Sigmoid colon (tissue), 7 donors: ENCODE measurements at places on chromosomes 16 and 17. TPM values are rescaled to one million over a fixed set of nuclear protein-coding genes. Genes with fewer than 3 reads are reported as not detected.
A peak's percentile ranks its signal among the peaks of the same experiment; 100 is the strongest.

Gene CCDC154
- 0.55 TPM for total RNA-seq

Gene SLC13A2
- not detected for total RNA-seq

DNA sequence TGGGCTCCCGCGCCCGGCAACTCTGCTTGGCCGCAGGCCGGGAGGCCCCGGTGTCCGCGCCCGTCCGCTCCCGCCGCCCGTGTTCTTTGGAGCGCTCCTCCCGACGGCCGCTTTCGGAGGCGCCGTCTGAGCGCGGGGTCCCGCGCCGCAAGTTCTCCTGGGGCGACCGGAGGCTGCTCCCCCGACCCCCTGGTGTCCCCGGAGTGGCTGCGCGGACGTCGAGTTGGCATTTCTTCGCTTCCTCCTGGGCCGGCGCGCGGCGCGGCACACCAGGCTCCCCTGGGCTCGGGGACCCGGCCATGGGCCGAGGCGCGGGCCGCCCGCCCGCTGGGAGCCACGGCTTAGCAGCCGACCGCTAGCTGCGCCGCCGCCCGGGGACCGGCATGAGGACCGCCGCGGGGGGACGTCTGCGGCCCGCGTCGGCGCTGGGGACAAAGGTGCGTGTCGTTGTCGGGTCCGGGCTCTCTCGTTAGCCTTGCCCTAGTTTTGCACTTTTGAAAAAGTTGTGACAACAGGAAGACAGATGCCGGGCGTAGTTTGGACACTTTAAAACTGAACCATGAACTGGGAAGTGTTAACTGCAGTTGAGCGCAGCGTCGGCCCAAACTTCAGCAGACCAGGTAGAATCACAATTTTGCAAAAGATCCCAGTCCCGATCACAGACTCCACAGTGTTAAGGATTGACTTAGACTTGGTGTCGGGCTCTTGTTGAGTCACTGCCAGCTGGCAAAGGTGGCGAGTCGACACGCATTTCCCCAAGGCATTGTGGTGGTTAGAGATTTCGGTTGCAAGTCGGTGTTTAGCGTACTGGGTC is 700 bp downstream of the UBN1 start:
- peak overlapping the region; percentile 99 for H3K27ac ChIP-seq
- no peaks in the 10 kb centered on the region for H3K27me3 ChIP-seq
- H3K36me3 ChIP-seq, result peaks cover 28% of the 10 kb centered on the region
- peak overlapping the region; percentile 94 for H3K4me3 ChIP-seq
- peak; percentile 81 for DNase-seq

Gene GRB2
- 87.5 TPM for total RNA-seq

GRCh38 chr17:49986396-49987289 is 8.4 kb downstream of the DLX3 start:
- H3K27me3 ChIP-seq, result peaks cover 43% of the 10 kb centered on the region
- no peaks in the 10 kb centered on the region for H3K36me3 ChIP-seq
- H3K4me1 ChIP-seq, result peaks cover 9% of the 10 kb centered on the region
- no peak overlapping the region for H3K4me3 ChIP-seq
- peak; percentile 38 for DNase-seq

DNA sequence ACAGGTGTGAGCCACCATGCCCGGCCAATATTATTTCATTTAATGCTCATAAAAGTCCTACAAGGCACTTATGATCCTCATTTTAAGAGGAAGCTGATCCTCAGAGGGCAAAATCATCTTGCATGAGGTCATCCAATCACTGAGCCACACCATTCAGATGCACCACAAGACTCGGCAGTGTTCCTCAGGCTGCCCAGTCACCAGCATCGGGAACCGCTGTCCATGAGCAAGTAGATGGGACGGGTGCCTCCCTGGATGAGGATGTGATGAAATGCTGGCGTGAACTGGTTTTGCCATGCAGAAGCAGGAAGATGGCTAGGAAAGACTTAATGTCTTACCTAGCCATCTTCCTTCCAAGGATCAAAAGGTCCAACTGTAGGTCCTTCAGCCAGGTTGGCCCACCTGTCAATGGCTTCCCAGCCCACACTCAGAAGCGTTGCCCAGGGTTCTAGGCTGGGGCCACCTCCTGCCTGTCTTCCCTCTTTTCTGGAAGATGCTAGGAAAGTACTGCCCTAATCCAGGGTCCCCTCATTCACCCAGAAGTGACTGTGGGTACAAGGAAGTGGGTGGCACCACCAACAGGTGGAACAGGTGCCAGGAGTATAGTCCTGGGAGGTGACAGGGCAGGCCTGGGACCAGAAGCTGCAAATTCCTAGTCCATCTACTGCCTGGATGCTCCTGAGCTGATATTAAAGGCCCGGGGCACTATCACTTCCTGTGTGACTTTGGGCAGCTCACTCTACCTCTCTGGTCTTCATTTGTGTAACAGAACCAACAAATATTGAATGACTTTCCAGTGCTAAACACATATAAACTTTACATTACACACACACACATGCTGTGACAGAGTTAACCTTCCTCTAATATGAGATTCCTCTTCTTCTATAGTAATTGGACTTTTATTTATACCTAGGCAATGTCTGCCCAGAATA is 32.2 kb upstream of the CRYBA1 start:
- no peaks in the 10 kb centered on the region for H3K27me3 ChIP-seq
- peaks cover 5% of the 10 kb centered on the region for H3K4me1 ChIP-seq
- no peak overlapping the region for H3K4me3 ChIP-seq
- H3K27ac ChIP-seq, result no peak overlapping the region

Gene SLC46A1
- 8.6 TPM for total RNA-seq

- no peak for DNase-seq
- H3K27me3 ChIP-seq, result no peaks in the 10 kb centered on the region
- no peaks in the 10 kb centered on the region for H3K36me3 ChIP-seq
- no peak overlapping the region for H3K27ac ChIP-seq
- H3K4me1 ChIP-seq, result no peaks in the 10 kb centered on the region
Measured at GRCh38 chr16:56309008-56309407, 116.3 kb downstream of the AMFR start.

Gene OTOP3
- not detected for total RNA-seq

DNA sequence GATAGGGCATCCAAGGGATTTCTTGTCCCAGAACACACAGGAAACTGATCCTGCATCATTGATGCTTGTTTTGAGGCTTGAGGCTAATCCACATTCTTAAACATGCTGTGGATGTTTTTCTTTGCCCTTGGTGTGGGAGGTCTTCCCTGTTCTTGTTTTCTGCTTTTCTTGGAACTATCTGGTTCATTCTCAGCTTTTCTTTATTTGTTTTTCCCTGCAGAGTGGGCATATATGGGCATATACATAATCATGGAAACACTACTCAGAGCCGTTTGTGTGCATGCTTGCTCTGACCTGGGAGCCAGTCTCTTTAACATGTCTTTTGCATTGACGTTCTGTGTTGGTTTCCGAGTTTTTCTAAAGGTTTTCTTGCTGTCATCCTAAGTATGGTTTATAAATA is 300.0 kb downstream of the SNX29 start:
- H3K27me3 ChIP-seq, result no peaks in the 10 kb centered on the region
- H3K4me3 ChIP-seq, result no peak overlapping the region
- H3K4me1 ChIP-seq, result no peaks in the 10 kb centered on the region
- no peak for DNase-seq
- no peak overlapping the region for H3K27ac ChIP-seq

Gene HAS3
- 0.95 TPM for total RNA-seq

DNA sequence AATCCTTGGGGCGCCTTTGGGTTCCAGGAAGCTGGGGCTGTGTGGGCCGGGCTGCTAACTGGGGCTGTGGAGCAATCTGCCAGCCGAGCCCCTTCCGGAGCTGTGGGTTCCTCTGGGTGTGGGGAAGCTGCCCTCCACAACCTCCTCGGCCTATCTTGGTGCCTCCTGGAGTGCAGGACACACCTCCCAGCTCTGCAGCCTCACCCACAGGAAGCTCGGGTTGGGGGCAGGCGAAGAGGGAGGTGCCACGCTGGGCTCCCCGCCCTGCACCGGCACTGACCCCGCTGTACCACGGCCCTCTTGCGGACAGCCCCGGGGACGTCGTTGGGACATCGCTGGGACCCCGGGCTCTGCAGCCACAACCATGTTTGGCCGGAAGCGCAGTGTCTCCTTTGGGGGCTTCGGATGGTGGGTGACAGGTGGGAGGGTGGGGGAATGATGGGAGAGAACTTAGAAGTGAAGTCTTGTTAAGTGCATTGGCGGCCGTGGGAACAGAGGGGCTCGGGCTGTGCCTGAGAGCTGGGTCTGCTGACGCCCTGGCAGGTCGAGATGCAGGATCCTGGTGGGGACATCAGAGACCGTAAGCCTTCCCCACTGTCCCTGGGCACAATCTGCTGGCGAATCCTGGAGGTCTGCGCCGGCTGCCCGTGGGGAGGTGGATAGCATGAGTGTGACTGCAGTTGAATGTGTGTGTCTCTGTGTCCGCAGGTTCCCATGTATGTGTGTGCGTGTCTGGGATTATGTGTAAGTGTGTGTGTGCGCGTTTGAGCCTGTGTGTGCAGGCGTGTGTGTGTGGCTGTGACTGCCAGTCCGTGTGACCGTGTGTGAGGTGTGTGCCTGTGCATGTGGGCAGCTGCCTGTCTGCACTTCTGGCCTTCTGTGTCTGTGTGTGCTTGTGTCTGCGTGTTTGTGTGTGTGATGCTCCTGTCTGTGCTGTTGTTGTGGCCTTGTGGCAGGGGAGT is at the start of gene RAP1GAP2:
TSS of gene RAP1GAP2 (plus strand) at position 275 of the 962 bp plus-strand sequence. CDS start at position 365, 90 bp downstream.
- H3K27ac ChIP-seq, result no peak within 1 kb of the TSS
- no peaks in the 10 kb centered on the region for H3K4me1 ChIP-seq
- peak; percentile 77 for DNase-seq

- peak; percentile 74 for DNase-seq
- no peaks in the 10 kb centered on the region for H3K36me3 ChIP-seq
- peak overlapping the region; percentile 57 for H3K27ac ChIP-seq
- H3K4me3 ChIP-seq, result no peak overlapping the region
Measured at GRCh38 chr17:2235792-2236366, 67.7 kb downstream of the SMG6 start.

GRCh38 chr17:14153374-14153773 is 83.3 kb downstream of the CDRT15 start:
- no peaks in the 10 kb centered on the region for H3K36me3 ChIP-seq
- no peak overlapping the region for H3K27ac ChIP-seq
- H3K4me3 ChIP-seq, result no peak overlapping the region
- peaks cover 12% of the 10 kb centered on the region for H3K4me1 ChIP-seq
- no peaks in the 10 kb centered on the region for H3K27me3 ChIP-seq

GRCh38 chr16:11708421-11708820 is 34.2 kb downstream of the TXNDC11 start:
- no peaks in the 10 kb centered on the region for H3K36me3 ChIP-seq
- no peaks in the 10 kb centered on the region for H3K4me1 ChIP-seq
- H3K27me3 ChIP-seq, result no peaks in the 10 kb centered on the region
- no peak overlapping the region for H3K4me3 ChIP-seq
- no peak for DNase-seq

- no peaks in the 10 kb centered on the region for H3K36me3 ChIP-seq
- H3K4me3 ChIP-seq, result no peak overlapping the region
- H3K27me3 ChIP-seq, result no peaks in the 10 kb centered on the region
- DNase-seq, result no peak
- no peak overlapping the region for H3K27ac ChIP-seq
Measured at GRCh38 chr16:46638947-46639925, 18.1 kb upstream of the SHCBP1 start.

DNA sequence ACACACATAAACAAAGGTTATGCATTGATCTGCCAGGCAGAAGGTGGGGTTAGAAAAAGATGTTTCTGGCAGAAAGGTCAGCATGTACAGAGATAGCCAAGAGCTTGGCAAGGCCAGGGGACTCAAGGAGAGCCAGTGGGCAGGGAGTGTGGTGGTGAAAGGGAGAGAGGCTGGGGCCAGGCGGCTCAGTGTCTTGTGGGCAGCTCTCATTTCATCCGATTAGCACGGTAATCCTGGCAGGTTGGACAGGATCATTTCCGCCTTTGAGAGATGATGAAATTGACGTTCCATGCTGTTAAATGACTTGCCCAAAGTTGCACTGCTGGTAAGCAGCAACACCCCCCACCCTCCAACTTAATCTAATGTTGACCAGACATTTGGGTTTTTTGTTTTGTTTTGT is 3.6 kb downstream of the CHD9 start:
- H3K4me1 ChIP-seq, result no peaks in the 10 kb centered on the region
- H3K4me3 ChIP-seq, result no peak overlapping the region
- peak; percentile 45 for DNase-seq
- H3K27me3 ChIP-seq, result no peaks in the 10 kb centered on the region
- H3K27ac ChIP-seq, result no peak overlapping the region

DNA sequence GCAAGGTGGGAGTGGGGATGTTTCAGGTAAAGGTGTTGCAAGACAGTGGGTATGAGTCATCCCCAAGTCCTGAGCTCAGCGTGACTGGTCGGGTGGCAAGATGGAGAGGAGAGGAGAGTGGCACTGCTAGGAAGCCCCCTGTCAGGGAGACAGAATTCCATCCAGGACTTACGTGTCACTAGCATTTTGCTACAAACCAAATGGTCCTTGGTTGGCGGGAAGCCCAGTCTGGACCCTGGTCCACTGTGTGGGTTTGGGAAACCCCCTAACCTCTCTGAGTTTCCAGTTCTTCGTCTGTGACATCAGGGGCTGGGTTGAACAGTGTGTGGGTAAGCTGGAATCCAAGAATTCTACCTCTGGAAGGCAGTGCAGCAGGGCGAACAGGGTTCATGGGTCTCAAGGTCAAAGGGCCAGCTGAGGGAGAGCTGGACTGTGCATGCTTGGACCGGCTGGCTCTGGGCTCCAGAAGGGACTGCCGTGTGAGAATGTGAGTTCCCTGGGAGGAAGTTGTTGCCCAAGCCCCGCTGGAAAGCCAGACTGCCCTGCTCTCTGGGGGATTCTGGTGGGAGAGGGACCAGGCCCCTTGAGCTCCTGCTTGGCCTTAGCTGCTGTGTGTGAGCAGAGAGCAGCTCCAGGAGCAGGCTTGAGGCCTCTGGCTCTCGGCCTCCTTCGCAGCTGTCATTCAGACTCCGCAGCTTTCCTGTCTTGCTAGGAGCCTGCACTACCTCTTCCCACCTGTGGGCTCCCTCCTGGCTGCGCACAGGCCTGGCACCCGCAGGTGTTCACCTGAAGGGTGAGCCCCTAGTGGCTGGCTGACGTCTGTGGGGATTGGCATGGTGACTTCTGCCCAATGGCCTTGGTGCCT is 84.6 kb downstream of the NT5M start:
- no peak for DNase-seq
- H3K27me3 ChIP-seq, result peaks cover 4% of the 10 kb centered on the region

GRCh38 chr16:7268182-7268581 is 64.5 kb upstream of the RBFOX1 start:
- DNase-seq, result no peak
- H3K4me1 ChIP-seq, result no peaks in the 10 kb centered on the region
- H3K27ac ChIP-seq, result no peak overlapping the region
- no peak overlapping the region for H3K4me3 ChIP-seq
- no peaks in the 10 kb centered on the region for H3K27me3 ChIP-seq

Gene EVPL
- 2.9 TPM for total RNA-seq

GRCh38 chr17:7586673-7587419 is 3.0 kb downstream of the SOX15 start:
- peak overlapping the region; percentile 86 for H3K27ac ChIP-seq
- peaks cover 8% of the 10 kb centered on the region for H3K36me3 ChIP-seq
- H3K4me1 ChIP-seq, result peaks cover 52% of the 10 kb centered on the region

Gene MED31
- 7.8 TPM for total RNA-seq

- no peak overlapping the region for H3K27ac ChIP-seq
- no peaks in the 10 kb centered on the region for H3K27me3 ChIP-seq
- H3K4me3 ChIP-seq, result no peak overlapping the region
Measured at GRCh38 chr17:7846765-7847661, 7.9 kb upstream of the TMEM88 start.

Gene TBC1D3
- not detected for total RNA-seq

GRCh38 chr17:12866244-12866643 is 76.9 kb downstream of the ARHGAP44 start:
- H3K4me1 ChIP-seq, result no peaks in the 10 kb centered on the region
- H3K27ac ChIP-seq, result no peak overlapping the region
- no peaks in the 10 kb centered on the region for H3K27me3 ChIP-seq
- no peak for DNase-seq

Gene NEK8
- 0.41 TPM for total RNA-seq

Gene TMEM238L
- not detected for total RNA-seq

Gene CLDN6
- not detected for total RNA-seq
